ENCODE measurements at places on chromosomes 2 and 18.

DNA sequence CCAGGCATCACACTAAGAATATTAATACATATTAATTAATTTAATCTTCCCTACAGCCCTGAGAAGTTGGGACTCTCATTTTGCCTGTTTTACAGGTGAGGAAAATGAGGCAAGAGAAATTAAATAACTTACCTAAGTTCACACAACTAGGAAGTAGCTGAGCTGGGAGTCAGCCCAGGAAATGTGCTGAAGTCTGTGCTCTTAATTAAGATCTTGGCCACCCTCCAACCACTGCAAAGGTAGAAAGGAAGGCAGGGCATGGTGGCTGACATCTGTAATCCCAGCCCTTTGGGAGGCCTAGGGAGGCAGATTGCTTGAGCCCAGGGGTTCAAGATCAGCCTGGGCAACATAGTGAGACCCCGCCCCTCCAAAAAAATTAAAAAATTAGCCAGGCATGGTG is 12.9 kb upstream of the MGAT4A start:
- DNase-seq: no peak

- no peak for DNase-seq
These were observed 138.9 kb downstream of the DYSF start for GRCh38 chr2:71592181-71592711.

- no peak for DNase-seq
These were observed 1.3 kb downstream of the FMNL2 start for GRCh38 chr2:152336119-152336853.

DNA sequence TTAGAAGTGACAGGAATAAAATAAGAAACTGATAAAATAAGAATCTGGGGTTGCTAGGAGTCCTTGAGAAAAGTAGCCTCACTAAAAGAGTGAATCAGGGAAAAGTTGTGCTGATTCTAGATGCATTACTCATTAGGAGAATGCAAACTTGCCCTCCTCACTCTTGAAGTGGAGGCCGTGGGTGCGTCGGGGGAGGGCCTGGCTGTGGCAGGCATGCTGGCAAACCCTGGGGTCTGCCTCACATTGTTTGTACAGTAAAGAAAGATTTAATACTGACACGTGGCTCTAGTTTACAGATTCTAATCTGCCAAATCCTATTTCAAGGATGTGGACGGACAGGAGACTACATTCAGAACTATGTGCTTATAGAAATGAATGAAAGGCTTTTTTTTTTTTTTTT is 41.9 kb downstream of the TANC1 start:
- DNase-seq: no peak

DNA sequence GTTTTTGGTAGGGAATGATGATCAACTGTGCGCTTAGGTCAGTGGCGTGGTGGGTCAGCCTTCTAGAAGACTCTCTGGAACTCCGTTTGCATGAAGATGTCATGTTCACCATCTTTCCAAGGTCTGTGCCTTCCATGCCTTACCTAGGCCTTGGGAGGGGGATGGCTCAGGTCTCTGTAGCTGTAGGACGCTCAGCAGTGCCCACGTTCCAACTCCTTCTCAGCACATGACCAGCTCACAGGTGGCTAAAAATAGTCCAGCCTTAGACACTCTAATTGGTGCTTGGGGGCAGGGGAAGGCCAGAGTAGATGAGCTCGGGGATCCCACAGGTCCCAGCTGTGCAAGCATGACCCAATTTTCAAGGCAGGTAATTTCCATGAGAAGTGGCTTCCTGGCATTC is 42.3 kb upstream of the TEX51 start:
- DNase-seq: no peak

DNA sequence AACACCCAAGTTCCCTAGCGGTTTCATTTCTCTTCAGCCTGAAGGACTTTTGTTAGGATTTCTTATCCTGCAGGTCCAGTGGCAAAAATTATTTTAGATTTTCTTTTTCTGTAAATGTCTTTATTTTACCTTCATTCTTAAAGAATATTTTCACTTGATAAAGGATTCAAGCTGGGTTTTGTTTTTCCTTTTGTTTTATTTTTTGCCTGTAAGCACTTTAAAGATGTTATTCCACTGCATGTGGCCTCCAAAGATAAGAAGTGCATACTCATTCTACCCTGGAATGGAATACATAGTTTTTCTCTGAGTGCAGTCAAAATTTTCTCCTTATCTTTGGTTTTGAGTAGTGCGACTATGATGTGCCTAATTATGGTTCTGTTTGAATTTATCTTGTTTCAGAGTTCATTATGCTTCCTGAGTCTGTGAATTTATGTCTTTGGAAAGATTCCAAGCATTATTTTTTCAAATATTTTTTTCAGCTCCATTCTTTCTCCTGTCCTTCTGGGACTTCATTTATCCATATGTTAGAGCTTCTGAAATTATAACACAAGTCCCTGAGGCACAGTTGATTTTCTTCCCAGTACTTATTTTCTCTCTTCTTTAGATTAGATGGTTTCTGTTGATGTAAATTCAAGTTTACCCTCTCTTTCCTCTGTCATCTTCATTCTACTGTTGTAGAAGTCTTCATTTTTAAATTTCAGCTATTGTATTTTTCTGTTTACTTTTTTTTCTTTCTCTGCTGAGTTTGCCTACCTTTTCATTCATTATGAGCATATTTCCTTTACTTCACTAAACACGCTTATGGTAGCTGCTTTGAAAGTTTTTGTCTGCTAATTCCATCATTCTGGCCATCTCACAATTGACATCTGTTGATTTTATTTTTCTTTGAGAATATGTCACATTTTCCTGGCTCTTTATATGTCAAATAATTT is 69.6 kb downstream of the MAPRE2 start:
- DNase-seq: no peak

DNA sequence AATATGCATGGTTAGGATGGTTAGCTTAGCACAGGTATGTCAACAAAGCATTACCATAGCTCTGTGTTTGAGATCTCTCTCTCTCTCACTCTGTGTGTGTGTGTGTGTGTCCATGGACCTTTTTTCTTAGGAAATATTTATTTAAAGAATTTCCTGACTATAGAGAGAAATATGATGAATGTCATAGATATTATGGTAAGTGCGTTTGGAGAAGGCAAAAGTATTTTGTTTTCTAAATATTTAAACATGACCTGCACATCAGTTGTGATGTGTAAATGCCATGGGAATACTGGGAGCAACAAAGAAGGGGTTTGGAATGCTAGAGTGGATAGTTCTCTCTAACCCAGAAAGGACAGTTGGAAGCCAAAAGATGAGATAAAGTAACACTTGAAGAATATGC is 3.9 kb upstream of the TMEM178A start:
- no peak for DNase-seq

DNA sequence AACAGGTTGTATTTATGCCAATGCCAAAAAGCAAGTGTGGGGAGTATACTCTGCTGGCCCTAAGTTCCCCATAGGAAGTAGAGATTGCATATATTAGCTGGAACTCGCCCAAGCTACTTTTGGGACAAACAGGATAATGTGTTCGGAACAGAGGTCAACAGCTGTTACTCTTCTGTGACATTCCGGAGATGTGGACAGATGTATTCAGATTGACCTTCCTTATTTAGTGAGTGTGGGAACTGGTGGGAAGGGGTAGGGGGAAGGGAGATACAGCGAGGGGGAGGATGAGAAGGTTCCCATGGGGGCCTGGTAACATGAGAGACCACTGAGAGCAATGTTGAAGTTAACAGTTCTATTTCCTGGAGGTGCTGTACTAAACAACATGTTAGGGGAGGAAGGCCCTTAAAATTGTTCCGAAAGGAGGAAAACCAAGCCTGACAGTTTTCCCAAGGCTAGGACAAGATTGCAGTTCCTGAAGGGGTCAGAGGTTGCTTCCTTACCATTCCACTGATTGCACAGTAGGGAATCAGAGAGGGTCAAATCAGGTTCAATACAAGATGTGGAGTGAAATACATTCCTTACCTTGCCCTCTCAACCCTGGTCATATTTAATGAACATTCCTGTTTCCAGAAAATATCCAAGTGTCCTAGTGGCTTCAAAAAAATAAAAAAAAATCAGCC is 14.3 kb upstream of the CD28 start:
- DNase-seq: no peak

- no peak for DNase-seq
These were observed 289.3 kb upstream of the LINC00305 start for GRCh38 chr18:64438178-64438577.

DNA sequence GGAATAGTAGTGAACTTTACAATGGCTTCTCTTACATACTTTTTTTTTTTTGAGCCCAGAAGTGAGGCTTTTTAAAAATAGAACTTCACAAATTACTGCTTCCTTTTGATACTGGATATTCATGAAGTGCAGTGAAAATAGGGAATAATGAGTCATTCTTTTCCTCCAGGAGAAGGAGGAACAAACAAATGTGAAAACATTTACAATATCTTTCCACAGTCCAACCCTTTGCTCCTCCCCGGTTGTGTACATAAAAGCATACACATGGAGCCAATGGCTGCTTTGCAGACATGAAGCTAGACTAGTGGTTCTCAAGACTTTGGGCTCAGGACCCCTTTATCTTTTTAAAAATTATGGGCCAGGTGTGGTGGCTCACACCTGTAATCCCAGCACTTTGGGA is 266.9 kb downstream of the GBX2 start:
- DNase-seq: no peak

DNA sequence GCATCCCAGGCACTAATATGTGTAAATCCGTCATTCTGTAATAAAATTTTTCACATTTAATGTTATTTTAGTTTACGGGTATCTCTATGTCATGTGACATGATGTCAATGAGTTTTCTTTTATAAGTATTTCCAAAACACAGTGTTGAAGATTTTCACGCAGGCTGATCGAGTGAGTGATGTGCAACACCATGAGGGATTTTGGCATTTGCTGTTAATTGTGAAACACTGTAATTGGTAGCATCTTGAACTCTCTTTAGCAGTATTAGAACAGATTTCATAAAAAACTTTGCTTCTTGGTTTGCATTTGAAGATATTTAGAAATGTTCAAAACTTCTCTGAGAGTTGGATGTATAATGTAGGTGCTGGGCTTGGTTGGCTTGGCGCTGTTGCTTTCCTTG is 35.5 kb downstream of the KCNE4 start:
- no peak for DNase-seq

GRCh38 chr18:62388855-62389760 is 64.0 kb downstream of the TNFRSF11A start:
- DNase-seq: no peak

DNA sequence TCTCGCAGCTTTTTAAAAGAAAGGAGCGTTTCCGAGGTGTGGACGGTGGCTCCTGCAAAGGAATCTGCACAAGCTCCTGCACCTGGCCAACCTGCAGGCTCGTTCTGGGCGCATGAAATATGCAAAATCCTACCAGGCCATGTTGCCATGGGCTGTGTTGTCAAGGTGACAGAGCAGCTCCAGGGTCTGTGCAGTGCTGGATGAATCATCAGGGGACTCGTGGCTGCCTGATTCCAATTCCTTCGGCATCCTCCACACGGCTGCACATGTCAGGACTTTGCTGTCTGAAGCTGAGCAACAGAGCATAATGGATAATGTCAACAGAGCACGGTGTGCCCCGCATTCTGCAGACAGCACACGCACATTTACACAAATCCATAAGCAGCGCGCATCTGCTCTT is 120.5 kb downstream of the EIPR1 start:
- no peak for DNase-seq
